Left ventricle myocardium superior (tissue), 1 donor: ENCODE measurements at places on chromosomes 7 and 10. TPM values are rescaled to one million over a fixed set of nuclear protein-coding genes. Genes with fewer than 3 reads are reported as not detected.
A peak's percentile ranks its signal among the peaks of the same experiment; 100 is the strongest.

GRCh38 chr7:100632951-100633717 lies 8.2 kb downstream of the TFR2 start:
- peak; percentile 60 for DNase-seq

- DNase-seq, result peak; percentile 76
These were observed 35.7 kb upstream of the EBLN1 start for GRCh38 chr10:22253580-22253882.

- no peak for DNase-seq
These were observed 166.9 kb downstream of the UBE2H start for GRCh38 chr7:129785685-129786514.

DNA sequence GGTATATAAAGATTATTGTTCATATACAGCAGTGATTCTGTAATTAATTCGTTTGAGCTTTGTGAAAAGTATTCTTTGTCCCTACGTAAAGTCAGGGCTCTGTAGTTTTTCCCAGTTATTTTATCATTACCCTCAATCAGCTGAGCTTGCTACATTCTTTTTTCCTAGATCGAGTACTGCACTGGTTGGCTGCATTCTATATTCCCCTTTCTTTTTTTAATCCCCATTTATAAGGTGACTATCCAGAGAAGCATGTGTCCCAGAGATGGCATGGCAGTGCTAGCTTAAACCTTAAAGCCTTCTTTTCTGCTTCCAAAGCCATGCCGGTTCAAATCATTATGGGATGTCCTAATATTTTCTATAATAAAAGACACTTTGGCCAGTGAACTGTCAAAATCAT lies 230.1 kb upstream of the CELF2 start:
- DNase-seq, result no peak

- no peak for DNase-seq
These were observed 546.9 kb downstream of the KCNMA1 start for GRCh38 chr10:77090381-77091356.

DNA sequence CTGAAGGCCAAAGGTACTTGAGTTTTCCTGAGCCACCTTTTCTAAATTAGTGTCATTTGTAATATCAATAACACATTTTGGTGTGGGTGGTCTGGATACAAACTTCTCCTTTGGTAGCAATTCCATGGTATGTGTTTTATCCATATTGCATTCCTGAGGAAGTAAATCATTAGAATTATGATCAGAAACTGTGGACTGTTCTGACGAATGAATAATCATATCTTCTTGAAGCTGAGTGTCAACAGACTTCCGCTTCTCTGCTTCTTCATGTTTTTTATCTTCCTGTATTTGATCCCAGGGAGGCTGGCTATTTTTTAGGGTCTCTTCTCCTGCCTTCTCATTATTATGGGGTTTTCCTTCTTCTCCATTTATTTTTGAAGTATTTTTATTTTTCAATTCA lies 81.4 kb downstream of the NRBF2 start:
- no peak for DNase-seq

GRCh38 chr7:16171928-16172327 lies 249.4 kb downstream of the CRPPA start:
- no peak for DNase-seq

- DNase-seq, result no peak
These were observed 142.1 kb downstream of the STK31 start for GRCh38 chr7:23852135-23852534.

GRCh38 chr7:12373580-12374263 lies 29.9 kb downstream of the VWDE start:
- DNase-seq, result no peak

DNA sequence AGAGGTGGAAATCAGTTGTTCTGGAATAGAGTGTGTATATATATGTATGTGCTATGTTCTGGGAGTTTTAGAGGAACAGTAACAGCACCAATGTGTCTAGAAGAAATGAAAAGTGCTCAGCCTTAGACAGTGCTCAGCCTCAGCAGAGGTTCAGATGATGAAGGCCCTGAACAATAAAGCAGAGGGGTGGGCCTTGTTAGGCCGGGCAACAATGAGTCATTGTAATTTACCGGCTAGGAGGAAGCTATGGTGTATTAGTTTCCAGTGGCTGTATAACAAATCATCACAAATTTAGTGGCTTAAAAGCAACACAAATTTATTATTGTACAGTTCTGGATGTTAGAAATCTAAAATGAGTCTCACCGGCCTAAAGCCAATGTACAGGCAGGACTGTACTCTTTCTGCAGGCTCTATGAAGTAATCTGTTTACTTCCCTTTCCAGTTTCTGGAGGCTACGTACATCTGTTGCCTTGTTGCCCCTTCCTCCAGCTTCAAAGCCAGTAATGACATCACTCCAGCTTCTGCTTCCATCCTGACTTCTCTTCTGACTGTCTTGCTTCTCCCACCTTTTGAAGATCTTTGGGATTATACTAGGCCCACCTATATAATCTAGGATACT lies 84.6 kb downstream of the CH25H start:
- DNase-seq, result no peak

DNA sequence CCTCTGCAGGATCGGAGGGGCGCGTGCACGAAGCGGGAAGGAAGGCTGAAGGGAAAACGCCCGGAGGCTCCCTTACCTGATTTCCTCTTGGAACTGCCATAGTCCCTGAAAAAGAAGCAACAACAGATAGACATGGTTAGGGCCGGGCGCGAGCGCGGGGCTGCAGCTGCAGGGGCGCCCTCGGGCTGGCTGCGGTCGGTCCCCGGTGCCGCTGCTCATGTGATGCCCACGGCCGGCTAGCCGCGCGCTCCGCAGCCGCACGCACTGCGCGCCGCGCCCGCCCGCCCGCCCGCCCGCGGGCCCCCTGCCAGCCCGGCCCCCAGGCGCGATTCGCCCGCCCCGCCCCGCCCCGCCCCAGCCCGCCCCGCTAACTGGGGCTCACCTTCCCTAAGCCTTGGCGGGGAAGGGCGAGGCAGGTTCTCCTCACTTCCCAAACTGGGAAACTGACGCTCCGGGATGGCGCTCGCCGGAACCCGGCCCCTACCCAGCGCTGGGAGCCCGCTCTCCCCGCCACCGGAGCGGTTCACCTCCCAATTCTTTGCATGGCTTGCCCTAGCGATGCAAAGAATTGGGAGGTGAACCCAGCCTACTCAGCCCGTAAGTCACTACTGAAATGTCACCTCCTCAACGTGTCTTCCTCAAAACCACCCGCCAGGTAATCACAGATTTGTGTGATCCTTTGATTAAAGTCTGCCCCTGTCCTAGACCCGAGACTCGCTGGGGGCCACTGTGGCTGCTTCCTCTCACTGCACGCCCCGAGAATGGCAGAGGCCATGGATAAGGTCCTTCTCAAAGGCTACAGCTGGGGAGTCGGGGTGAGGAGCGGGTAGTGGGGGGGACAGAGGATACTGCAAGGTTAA lies 162.2 kb downstream of the SH3PXD2A start:
- DNase-seq, result no peak

DNA sequence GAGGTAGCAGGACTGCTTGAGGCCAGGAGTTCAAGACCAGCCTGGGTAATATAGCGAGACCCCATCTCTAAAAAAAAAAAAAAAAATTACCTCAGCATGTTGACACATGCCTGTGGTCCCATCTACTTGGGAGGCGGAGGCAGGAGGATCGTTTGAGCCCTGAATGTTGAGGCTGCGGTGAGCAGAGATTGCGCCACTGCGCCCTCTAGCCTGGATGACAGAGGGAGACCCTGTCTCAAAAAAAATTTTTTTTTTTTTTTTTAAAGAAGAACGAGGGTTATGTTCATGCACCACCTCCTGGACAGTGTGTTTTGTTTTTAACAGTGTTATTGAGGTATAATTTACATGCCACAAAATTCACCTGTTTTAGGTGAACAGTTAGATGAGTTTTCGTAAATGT lies 51.1 kb upstream of the SEPHS1 start:
- no peak for DNase-seq

DNA sequence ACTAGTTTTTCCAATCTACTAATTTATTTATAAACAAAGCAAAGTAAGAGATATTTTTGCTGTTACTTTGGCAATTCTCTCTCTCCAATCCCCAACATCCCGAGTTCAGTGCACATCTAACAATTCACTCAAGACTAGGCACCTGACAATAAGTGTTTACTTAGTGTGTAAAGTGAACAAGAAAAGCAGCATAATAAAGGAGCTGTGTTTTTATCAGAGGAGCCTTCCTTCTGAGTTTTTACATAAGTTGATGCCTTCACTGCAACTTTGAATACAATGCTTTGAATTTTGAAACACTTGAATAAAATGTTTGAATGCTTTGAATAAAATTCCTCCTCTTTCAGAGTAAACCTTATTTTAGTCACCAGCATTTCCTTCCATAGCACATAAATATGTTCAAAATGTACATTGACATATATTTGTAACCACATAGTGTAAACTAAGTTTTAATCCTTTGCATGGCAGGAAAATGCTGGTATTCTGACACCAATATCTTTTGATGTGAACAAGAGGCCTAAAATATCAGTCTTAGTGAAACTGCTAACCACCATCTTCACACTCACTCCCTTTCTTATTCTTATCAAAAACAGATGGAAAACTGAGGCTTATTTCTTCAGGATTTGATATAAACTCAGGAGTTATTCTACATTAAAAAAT lies 11.4 kb downstream of the PDK4 start:
- DNase-seq, result no peak

DNA sequence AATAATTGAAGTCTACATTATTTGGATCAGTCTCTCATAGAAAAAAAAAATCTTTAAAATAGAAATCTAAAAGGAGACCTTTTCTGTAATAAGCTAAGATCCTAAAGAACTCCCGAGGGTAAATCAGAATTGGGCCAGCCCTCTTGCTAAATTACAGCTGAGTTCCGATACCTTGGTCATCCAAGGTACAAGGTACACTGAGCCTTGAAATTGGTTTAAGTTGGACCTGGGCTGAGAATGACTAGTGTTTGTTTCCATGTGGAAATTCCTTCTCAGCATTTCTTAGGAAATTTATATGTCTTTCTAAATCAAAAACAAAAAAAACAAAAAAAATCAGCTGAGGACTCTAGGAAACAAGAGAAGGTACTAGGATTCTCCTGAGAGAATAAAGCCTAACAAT lies 64.9 kb downstream of the DNMBP start:
- no peak for DNase-seq

Gene DOCK4
- total RNA-seq, result 13.9 TPM

Gene GPR15LG
- not detected for total RNA-seq

Gene GIMAP4
- 40.2 TPM for total RNA-seq

Gene INA
- total RNA-seq, result not detected

Gene CDK14
- 23.9 TPM for total RNA-seq

Gene STK31
- not detected for total RNA-seq

Gene TMEM273
- 17.6 TPM for total RNA-seq

Gene CHRM2
- total RNA-seq, result 89.0 TPM

Gene CYP3A7
- total RNA-seq, result not detected
